ENCODE measurements at places on chromosomes 6 and 20.

DNA sequence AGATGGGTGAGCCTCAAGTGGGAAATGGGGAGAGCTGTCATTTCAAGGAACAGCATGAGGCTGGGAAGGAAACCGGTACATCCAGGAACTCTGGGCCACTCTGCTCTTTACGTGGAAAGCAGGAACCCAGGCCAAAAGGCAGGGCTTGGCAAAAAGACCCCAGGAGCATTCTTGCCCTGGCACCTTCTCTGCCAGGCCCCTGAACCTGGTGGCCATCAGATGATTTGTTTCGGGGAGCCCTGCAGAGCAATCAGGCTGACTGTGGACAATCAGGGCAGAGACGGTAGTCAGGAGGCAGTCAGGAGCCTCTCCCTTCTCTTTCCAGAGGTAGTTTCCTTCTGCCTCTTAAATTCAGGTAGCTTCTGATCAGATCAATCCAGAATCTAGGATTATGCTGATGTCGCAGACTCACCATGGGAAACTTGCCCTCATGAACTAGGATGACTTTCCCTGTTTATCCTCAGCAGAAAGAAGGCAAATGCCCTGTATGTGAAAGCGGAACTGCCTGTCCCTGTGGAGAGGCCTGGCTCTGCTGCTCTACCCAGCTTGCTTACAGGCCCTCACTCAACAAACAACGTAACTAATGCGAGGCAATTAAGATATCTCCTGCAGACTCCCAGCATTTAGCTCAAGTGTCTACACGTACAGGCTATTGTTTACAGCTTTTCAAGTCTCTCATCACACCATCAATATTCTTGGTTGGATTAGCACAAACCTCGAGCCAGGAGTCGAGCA, 36.6 kb downstream of the EZR start:
- DNase-seq = no peak

DNA sequence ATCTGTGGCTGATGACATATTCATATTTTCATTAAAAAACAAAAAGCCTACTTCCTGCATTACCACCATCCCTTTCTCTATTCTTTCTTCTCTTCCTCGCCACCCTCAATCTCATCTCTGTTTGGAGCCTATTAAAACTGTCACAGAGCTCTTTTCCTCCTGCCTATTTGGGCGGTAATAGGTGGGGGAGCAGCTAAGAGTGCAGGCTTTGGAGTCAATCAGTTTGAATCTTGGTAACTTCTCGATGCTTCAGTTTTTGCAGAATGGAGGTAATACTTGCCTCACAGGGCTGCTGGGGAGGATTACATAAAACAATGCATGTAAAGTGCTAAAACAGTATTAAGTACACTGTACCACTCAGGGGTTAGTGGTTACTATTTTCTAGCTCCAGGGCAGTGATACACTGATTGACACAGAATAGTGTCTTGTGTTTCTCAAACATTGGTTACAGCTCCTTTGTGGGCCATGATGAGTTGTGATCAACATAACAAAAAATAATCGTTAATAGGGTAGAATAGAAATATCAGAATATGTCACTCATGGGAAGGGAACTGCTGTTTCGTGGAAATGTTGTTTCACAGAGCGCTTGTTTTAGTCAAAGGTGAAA, 14.0 kb downstream of the GCLC start:
- DNase-seq = no peak

GRCh38 chr6:142302421-142303175, 791 bp downstream of the ADGRG6 start:
- no peak for DNase-seq

- no peak for DNase-seq
Measured at GRCh38 chr6:52125139-52125538, 37.7 kb upstream of the PKHD1 start.

DNA sequence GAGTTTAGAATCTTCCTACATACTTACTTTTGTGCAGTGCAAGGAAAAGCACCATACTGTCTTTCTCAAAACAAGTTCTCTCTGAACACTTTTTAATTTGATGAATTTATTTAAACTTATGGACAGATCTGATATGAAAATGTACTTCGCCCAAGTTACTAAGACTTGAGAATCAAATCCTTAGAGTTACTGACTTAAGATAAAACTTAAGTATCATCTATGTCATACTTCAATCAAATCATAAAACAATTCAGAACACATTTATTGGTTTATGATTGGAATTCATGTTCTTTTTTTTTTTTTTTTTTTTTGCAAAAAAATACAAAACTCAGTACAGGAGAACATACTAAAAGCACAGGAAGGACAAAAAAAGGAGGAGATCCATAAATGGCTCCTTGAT, 77.7 kb downstream of the MBOAT1 start:
- no peak for DNase-seq

DNA sequence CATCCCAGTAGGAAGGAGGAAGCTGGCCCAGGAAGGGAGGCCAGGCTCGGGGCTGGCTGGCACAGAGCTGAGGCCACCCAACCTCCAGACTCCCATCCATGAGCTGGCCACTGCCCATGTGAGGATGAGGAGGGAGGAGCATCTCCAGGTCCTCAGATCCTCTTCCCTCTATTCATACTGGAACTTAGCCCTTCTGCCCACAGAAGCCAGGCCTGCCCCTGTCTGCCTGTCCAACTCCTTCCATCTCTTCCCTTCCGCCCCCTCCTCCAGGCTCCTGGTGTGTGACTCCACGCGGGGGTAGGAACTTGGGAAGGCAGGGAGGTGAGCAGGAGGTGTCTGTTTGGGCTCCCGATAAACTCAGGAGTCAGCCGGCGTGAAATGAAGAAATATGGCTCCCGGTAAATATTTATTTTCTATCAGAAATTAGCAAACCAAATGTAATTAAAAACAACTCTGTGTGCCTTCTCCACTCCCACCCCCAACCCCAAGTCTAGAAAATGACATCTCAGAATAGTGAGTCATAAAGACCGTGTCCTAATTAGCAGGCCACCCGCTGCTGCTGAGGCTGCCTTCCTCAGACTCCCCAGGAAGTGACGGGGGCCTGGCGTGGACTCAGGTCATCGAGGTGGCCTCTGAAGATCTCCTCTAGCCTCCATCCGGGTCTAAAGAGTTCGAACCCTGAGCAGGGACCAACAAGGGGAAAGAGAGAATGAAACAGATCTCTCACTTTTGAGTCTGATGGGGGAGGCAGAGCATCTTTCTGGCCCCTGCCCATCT, 81.9 kb downstream of the MDGA1 start:
- no peak for DNase-seq

DNA sequence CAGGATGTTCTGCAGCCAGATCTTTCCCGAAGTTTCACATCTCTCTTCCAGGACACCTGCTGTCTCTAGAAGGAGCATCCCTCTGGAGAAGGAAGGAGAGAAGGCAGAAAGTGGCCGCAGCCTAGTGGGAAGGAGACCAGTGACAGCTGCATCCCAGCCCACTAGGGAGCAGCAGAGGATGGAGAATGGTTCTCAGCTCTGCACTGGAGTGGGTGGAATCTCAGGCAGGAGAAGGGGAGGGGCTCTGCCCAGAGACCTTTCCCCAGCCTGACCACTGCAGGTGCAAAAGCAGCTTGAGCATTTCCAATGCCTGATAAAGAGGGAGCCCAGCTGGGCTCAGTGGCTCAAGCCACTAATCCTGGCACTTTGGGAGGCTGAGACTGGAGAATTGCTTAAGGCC, 32.3 kb downstream of the NCR2 start:
- no peak for DNase-seq

- no peak for DNase-seq
Measured at GRCh38 chr6:22025468-22026163, 271.2 kb downstream of the PRL start.

GRCh38 chr6:141401168-141401567, 731.6 kb upstream of the GJE1 start:
- no peak for DNase-seq

DNA sequence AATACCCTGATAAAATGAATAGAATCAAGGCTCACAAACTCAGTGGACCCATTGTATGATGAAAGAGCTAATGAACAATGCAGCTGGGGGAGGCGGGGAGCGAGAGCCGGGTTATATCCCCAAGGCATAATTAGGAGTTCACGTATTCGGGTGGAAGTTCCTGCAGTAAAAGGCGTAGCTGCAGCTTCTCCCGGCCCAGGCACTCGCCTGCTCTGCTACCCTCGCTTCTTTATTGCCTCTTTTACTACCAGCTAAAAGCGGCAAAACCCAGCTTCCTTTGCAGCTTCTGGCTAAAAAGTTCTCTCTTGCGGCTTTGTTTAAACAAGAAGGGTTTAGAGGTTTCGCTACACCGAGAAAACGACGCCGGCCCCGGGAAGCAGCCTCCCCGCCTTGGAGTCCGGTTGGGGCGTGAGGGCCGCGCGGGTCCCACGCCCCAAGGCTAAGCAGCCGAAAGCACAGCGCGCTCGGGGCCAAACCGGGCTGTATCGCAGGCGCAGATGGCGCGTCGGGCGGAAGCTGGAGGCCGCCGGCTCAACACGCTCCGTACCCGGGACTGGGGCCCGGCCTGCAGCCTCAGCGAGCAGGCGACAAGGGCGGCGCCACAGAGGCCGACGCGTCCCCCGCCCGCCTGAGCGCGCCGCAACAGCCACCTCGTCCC, 1.6 kb downstream of the ZBTB2 start:
- no peak for DNase-seq

GRCh38 chr6:128343706-128344105, 176.7 kb downstream of the PTPRK start:
- DNase-seq = no peak

GRCh38 chr6:157069585-157069984, 253.7 kb downstream of the TMEM242 start:
- no peak for DNase-seq

DNA sequence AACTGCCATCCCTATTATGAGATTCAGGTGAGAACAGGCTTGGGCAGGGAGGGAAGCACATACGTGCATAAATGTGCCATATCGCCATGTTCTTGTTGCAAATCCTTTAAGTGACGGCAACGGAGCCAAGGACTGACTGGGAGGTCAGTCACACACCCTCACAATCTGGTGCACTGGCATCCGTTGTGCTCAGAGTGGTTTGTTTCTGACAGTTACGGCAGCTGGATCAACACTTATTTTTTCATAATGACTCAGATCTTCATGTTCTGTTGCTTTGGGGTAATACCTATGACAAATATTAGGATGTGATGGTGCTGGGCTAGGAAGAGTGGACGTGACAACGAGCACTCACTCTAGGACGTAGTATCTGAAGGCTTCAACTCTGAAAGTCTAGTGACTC, 56.2 kb upstream of the PREP start:
- no peak for DNase-seq

Data from stimulated activated CD8-positive, alpha-beta memory T cell treated with anti-CD3 and anti-CD28 coated beads, Interleukin-7, amount 100 ng/mL, for 1 hour (primary cell).